Bone marrow (tissue), 2 donors: ENCODE measurements at places on chromosomes 16 and 17.

DNA sequence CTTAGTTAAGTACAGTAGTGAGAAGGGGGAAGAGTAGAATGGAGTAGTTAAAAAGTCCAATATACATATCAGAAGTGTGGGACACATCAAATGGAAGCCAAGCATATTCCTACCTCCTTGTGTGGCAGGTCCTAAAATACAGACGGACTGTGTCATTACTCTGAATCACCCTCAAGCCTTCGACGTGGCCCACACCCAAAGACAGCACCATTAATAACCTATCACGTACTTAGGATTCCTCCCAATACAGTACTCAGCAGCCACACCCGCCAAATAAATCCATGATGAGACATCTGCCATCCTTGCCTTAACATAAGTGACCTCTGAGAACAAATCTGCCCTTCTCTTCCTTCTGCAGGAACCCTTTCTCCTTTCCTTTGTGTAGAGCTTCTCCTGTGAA, 38.9 kb downstream of the UBE2G1 start:
- DNase-seq, result no peak

GRCh38 chr16:5944971-5945370, 847.4 kb upstream of the EEF2KMT start:
- DNase-seq, result no peak

DNA sequence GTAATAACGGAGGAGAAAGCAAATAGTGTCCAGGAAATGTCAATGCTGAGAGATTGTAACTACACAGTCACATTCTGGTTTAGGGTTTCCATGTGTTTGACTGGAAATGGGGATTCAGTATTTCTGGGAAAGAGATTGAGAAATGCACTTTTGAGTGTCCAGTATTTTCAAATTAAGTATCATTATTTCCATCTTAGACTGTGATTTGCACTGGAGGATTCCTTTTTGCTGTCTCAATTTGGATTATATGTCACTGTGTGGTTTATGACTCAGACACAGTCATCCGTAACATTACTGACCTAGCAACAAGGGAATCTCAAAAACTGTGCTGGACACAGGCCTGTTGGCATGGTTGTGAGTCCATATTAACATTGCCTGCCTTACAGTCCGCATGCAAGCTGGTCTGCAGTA, 681.4 kb downstream of the CDH11 start:
- no peak for DNase-seq

GRCh38 chr17:40103071-40103661, 2.8 kb upstream of the NR1D1 start:
- no peak for DNase-seq

GRCh38 chr16:4263504-4264436, 9.1 kb downstream of the TFAP4 start:
- no peak for DNase-seq

GRCh38 chr16:85395207-85395912, 217.8 kb upstream of the GSE1 start:
- no peak for DNase-seq

GRCh38 chr17:82434216-82434565, 15.8 kb upstream of the OGFOD3 start:
- no peak for DNase-seq
